ENCODE measurements at places on chromosomes 6 and 20.

DNA sequence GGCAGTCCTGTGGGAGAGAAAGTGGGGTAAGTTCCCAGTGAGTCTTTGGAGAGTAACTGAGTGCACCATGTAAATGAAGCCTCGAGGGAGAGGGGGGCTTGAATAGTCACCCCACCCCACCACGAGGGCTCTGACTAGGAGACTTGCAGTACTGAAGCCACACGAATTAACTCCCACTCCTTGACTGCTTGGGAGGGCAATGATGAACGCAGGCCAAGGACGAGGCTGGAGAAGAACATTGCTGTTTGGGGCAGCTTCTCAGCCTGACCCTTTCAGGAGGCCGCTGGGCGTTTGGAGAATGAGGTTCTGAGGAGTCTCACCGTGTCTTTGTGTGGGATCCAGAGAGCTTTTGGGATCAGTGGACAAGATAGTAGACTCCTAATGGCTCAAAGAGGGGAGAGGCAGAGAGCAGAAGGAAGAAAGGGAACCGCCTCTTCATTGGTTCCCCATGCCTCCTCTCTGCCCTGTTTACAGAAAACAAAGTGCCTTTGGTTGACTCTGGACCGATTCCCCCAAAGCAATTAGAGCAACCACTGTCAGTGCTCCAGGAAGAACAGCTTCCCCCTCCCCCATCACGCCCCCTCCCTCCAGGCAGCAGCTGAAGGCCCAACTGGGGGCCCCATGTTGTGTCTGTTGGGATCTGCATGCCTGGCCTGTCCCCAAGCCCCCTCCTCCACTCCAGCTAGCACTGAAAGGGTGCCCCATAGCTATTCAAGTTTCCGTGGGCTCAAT lies 41.7 kb upstream of the CDKN1A start:
- DNase-seq: no peak

DNA sequence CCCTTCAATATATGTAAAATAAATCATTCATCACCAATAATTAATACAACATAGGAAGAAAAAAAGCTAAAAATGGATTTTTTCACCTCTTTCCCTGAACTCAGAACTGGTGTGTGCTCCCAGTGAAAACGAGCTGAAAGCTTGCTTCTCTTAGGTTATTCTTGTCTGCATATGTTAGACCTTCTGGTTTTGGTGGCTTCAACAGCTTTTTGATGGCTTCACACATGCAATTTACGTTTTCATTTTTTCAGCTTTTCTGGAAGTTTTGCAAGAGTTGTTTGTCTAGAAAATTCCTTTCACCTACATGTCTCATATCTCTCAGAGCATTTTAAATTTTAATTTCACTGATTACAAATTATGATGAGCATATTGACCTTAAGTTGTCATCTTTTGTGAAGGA lies 86.9 kb upstream of the PTCHD4 start:
- DNase-seq: no peak

DNA sequence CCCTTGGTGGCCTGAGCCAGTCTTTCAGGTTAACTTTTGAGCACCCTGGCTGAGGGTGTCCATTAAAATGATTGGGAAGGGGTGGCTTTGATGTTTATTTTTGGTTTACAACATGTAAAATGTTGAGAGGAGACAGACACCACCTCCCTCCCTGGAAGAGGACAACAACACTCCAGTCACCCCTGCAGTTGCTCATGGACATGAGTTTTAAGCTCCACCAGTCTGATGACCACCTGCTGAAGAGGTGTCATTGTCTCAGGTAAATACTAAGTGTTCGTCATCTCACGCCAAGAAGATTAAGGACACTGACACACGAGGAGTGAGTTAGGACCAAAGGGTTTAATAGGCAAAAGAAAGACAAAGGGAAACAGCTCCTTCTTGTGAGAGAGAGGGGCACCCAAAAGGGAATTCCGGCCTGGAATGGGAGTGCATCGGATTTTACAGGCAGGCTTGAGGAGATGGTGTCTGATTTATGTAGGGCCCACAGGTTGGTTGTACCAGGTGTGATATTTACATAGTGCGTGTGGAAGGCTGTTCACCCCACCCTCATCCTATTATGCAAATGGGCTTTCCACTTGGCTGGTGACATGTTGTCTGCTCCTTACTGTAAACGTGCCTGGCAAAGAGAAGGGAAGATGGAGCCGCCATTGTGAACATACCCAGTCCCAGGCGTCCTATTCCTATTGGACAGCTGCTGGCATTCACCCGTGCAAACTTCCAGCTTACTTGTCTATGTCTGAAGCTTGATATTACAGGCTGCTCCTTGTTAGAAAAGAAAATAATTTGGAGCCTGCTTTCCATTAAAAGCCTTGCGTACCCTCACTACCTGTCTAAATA lies 6.6 kb downstream of the HLA-B start:
- DNase-seq: no peak

GRCh38 chr6:101585501-101585900 lies 192.0 kb downstream of the GRIK2 start:
- no peak for DNase-seq

GRCh38 chr6:169170583-169170955 lies 83.1 kb downstream of the THBS2 start:
- no peak for DNase-seq

DNA sequence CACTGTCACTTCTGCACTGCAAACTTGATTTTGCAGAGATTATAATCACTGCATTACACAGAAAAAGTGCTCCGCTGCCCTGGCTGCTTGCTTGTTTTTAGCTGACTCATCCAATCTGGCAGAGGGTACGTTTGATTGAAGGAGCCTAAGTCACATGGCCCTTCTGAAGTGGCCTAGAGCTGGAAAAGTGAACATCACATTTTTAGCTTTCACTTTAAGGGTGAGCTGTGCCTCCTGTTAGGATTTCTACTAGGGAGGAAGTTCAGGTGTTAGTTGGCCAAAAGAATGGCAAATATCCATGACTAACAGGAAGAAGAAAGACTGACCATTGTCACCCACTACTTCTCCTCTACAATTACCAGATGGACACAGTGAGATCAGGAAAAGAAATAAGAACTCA lies 889.1 kb upstream of the MAP3K7 start:
- no peak for DNase-seq

DNA sequence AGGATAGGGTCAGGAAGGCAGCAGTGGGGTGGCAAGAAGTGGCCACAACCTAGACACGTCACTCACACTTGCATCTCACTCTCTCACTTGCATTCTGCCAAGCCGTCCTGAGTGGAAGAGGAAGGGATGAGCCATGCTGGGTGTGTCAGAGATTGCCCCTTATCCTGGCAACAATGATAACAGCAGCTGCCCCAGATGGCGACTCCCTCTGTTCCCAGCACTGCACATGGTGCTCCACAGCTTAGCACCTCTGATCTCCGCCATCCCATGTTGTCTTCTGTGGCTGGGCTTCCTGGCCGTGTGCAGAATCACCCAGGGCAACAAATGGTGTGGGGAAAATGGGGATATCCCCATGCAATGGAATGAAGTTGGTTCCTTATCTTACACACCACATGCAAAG lies 11.1 kb downstream of the KCNB1 start:
- DNase-seq: no peak

- no peak for DNase-seq
Observed at GRCh38 chr20:7692478-7692877, 247.8 kb downstream of the HAO1 start.

GRCh38 chr6:18262702-18263417 lies 1.5 kb downstream of the DEK start:
- DNase-seq: no peak

DNA sequence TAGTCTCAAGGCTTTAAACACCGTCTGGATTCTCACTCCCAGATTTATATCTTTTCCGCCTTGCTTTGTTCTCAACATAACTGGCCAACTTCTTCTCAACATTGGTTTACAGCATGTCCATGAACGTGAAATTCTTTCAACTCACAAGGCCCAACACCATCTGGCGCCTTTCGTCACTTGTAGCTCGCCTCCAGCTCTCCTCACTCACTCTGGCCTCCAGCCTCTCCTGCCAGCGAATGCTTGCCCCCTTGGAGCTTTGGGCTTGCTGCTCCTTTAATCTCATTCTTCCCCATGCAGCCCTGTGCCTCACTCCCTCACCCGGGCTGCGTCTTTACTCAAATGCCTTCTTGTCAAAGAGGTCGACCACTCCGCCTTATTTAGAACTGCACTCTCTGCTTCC lies 324.5 kb downstream of the PRKN start:
- DNase-seq: no peak

Measured in D721Med (cell line).